Left ventricle myocardium superior (tissue), 1 donor: ENCODE measurements at places on chromosomes 2 and 18. TPM values are rescaled to one million over a fixed set of nuclear protein-coding genes. Genes with fewer than 3 reads are reported as not detected.

- no peak for DNase-seq
These were observed 14.4 kb upstream of the STAT4 start for GRCh38 chr2:191165176-191165643.

DNA sequence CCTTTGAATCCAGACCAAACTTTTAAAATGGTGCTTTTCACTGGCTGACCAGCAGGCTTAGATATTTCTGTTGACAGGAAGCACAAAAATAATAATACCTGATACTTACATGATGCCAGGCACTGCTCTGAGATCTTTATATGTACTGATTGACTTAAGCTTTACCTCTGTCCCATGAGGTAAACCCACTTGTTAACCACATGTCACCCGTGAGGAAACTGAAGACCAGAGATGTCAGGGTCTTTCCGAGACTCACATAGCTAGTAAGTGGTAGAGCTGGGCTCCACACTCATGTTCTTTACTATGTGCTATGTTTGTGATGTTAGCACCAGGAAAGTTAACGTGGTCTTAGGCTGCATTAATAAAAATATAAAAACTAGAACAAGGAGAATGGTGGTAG lies 297.7 kb downstream of the PLCL1 start:
- DNase-seq = no peak

DNA sequence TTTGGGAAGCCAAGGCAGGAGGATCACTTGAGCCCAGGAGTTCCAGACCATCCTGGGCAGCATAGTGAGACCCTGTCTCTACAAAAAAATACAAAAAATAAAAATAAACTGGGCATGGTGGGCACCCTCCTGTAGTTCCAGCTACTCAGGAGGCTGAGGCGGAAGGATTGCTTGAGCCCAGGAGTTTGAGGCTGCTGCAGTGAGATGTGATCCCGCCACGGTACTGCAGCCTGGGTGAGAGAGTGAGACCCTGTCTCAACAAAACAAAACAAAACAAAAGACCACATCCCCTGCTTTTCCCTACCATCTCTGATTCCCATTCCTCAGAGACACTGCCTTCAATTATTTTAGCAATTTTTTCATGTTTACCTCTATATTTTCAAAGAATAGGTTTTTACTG lies 3.9 kb upstream of the RNF103 start:
- DNase-seq = no peak

DNA sequence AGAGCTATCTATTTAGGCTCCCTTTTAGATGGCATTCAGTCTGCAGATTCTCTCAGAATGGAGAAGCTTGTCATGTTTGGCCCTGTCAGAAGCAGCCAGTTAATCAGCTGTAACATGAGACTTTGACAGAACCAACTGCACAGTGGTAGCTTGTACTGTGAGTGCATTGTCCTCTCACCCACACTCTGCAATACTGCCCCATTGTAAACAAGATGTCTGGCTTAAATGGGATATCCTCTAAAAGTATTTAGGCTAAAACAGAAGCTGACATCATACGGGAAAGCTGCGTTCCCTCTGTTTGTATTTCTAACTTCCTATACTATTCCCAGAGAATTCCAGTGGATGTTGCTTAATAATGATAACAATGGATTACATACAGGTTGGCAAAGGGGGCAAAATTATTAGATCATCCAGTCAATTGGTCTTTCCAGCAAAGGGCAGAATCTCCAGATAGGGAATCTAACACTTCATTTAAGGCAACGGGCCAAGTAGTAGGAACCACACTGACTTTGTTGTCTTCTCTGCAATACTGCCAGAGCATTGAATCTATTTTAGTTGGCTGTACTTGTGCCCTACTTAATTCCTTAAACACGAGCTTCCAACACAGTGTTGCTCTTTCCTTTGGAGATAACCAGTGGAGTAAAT lies 15.4 kb upstream of the STAT4 start:
- DNase-seq = no peak

DNA sequence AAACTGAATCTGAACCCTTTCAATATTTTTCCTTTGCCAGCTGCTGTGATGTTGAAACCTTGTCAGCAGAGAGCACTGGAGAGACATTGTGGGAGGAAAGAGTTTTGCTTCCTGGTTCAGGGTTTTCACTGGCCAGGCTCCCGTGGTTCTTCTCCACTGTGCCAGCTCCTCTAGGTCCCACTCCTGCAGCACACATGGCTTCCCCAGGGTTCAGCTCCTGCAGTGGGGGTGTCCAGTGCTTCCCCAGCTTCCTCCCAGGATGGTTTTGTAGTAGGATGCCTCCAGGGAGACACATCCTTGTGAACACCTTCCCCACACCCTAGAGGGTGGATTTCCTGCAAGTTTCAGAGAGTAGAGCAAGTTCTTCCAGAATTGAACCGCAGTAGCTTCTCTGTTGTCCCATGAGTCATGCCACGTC lies 24.0 kb upstream of the SULT1C3 start:
- no peak for DNase-seq

The RBKS gene
- total RNA-seq = 3.3 TPM

The NEURL3 gene
- total RNA-seq = not detected

- no peak for DNase-seq
These were observed 108.8 kb downstream of the TWIST2 start for GRCh38 chr2:238956676-238957075.

GRCh38 chr18:40929399-40929798 lies 1025.6 kb upstream of the PIK3C3 start:
- DNase-seq = no peak

DNA sequence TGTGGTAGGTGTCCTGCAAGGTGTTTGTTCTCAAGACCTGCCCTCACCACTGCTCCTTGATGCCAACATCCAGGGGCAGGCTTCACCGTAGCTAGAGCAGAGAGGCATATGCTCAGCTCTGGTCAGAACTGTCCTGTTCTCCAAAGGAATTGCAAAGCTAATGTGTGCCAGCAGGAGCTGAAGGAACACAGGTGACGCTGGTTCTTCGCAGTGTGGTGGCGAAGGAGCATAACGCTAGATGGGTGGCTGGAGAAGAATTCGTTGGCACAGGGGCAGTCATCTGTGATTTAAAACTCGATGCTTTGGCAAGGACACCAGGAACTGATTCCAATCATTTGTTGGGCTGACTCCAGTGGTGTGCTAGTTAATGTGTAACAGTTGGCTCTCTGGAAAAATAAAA lies 11.4 kb upstream of the PER2 start:
- DNase-seq = no peak

GRCh38 chr2:180003559-180003958 lies 3.5 kb downstream of the CWC22 start:
- DNase-seq = no peak

The RAD51AP2 gene
- 0.10 TPM for total RNA-seq

GRCh38 chr2:240731178-240731545 lies 39.5 kb downstream of the AQP12A start:
- DNase-seq = no peak

The MROH2A gene
- not detected for total RNA-seq

- no peak for DNase-seq
These were observed 8.1 kb downstream of the GGCX start for GRCh38 chr2:85553184-85553583.

The EN1 gene
- total RNA-seq = not detected

The STAT4 gene
- 0.57 TPM for total RNA-seq

DNA sequence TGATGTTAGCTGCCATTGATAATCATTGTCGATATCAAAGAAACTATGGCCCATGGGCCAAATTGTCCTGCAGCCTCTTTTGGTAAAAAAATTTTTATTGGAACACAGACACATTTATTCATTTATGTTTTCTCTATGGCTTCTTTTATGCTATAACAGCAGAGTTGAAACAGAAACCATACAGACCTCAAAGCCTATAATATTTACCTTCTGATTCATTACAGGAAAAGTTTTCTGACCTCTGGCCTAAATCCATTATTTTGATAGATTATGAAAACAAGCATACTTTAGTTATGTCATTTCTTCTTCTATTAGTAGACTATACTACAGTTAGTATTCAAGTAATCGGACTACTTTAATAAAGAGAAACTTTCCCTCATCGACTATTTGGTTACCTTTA lies 349.7 kb upstream of the GALNT5 start:
- DNase-seq = no peak

The TSPYL6 gene
- total RNA-seq = not detected

The CD28 gene
- total RNA-seq = 0.92 TPM

The ITGB6 gene
- 4.4 TPM for total RNA-seq

The ADCYAP1 gene
- total RNA-seq = 0.17 TPM

DNA sequence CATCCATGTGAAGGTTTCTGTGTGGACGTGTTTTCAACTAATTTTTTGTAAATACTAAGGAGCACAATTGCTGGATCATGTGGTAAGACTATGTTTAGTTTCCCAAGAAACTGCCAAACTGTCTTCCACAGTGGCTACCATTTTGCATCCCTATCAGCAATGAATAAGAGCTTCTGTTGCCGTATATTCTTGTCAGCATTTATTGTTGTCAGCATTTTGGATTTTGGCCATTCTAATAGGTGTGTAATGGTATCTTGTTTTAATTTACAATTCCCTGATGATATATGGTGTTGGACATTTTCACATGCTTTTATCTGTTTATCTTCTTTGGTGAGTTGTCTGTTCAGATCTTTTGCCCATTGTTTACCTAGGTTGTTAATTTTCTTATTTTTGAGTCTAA lies 34.5 kb downstream of the SCRN3 start:
- no peak for DNase-seq

The CIB4 gene
- not detected for total RNA-seq

GRCh38 chr2:118477111-118477862 lies 370.2 kb downstream of the EN1 start:
- no peak for DNase-seq

The REG3G gene
- total RNA-seq = not detected

- peak; percentile 69 for DNase-seq
These were observed 378 bp upstream of the IAH1 start for GRCh38 chr2:9473985-9474360.

GRCh38 chr18:22639026-22639463 lies 221.3 kb upstream of the CTAGE1 start:
- no peak for DNase-seq

The PROM2 gene
- 0.35 TPM for total RNA-seq

DNA sequence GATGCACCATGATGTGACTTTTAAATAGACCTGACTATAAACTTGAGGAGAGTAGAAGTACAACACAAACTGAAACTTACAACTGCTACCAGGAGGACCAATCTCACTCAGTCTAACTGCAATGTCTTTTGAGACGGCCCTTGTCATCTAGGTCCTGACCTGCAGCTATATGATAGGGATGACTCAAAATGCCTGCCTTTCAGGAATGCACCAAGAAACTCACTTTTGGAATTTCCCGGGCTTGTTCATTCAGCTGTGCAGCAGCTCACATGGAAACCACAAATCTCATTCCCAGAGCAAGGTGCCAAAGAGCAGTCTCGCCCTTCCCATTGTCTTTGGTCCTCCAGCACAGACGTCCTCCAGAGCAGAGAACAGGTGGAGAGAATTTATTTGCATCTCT lies 113.7 kb downstream of the SPOPL start:
- no peak for DNase-seq

DNA sequence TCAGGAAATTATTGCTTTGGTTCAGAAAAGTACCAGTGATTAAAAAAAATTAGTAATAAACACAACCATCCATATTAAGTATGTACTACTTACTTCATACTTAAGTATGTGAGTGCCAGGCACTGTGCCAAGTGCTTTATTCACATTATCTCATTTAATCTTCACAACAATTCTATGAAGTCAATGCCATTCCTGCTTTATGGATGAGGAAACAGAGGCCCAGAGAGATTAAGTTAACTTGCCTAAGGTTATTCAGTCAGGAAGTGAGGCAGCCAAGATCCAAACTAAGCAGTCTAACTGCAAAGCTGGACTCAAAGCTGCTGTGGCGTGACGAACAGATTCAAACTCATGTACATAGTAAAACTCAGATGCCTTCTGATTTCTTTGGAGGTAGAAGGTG lies 22.3 kb downstream of the DTNB start:
- DNase-seq = no peak

The HMSD gene
- 1.2 TPM for total RNA-seq

The DRC1 gene
- total RNA-seq = not detected

The KDSR gene
- total RNA-seq = 32.9 TPM

DNA sequence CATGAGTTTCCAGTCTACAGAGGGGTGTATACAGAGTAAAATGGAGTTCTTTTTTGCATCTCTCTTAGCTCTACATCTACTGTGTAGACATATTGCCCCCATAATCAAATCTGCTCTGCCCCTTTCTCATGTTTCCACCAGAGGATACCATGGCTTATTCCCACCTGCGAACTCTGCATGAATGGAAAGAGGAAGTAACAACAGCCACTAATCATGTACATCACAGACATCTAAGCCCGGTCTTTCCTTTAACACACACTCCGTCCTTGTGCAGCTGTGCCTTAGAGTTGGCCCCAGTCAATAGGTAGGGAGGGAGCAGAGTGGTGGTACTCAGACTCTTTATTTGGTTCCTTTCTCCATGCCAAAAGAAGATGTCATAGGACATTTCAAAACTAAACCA lies 147.3 kb upstream of the NRP2 start:
- no peak for DNase-seq

The COL3A1 gene
- 51.8 TPM for total RNA-seq

- no peak for DNase-seq
These were observed 27.4 kb downstream of the HPCAL1 start for GRCh38 chr2:10329880-10330699.

DNA sequence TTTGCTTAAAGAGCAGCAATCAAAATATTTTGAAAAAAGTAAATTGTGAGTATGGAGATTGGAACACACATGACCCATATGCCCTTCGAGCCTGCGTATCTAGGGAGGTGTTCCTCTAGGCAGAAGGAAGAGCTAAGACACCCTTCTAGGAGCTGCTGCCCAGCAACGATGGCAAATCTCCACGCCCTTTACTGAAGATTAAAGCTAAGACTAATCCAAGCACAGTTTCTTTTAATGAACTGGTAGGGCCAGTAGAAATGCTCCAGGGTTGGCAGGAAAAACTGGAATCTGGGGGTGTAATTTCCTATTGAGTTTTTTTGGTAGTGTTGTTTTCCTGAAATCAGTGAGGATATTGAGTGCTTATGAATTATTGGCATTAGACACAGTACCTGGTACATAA lies 712 bp upstream of the SERPINB13 start:
- no peak for DNase-seq

- peak; percentile 44 for DNase-seq
These were observed 8.5 kb upstream of the DAW1 start for GRCh38 chr2:227862741-227863588.

The UGT1A8 gene
- not detected for total RNA-seq

GRCh38 chr18:67665266-67665665 lies 148.7 kb upstream of the DSEL start:
- no peak for DNase-seq

- no peak for DNase-seq
These were observed 4.6 kb upstream of the CLK1 start for GRCh38 chr2:200869014-200869413.

The UGT1A3 gene
- not detected for total RNA-seq

DNA sequence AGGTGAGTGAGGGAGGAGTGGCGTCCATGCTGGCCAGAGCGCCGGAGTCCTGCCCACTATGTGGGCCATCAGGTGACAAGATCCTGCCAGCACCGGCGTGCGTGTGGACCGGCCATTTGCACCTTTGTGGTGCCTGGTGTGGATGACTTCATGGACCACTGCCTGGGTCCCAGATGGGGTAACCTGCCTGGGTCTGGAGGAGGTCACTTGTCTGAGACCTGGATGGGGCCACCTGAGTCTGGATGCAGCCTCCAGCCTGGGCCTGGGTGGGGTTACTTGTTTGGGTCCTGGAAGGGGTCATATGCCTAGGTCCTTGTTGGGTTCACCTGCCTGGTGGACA lies 299.6 kb downstream of the NDUFA10 start:
- no peak for DNase-seq

- DNase-seq = no peak
These were observed 37.0 kb downstream of the STAT4 start for GRCh38 chr2:191113761-191114160.
